Colonic mucosa (tissue), 4 donors: ENCODE measurements at places on chromosomes 12 and 14.

DNA sequence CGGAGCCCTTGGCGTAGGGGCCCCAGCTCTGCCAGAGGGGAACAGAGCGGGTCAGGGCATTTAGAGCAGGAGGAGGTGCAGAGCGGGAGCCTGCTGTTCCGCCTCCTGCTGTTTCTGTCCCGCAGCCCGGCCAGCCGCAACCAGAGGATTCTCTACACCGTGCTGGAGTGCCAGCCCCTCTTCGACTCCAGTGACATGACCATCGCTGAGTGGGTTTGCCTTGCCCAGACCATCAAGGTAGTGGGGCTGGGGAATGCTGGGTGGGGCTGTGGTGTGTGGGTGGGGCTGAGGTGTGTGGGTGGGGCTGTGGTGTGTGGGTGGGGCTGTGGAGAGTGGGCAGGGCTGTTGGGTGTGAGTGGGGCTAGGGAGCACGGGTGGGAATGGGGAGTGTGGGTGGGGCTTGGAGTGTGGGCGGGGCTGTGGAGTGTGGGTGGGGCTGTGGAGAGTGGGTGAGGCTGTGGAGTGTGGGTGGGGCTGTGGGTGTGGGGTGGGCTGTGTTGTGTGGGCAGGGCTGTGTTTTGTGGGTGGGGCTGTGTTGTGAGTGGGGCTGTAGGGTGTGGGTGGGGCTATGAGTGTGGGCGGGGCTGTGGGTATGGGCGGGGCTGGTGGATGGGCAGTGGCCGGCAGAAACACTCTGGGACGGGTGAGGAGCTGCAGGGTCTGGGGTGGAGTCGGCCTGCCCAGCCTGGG is 8.0 kb downstream of the ASPG start:
- DNase-seq, result no peak

DNA sequence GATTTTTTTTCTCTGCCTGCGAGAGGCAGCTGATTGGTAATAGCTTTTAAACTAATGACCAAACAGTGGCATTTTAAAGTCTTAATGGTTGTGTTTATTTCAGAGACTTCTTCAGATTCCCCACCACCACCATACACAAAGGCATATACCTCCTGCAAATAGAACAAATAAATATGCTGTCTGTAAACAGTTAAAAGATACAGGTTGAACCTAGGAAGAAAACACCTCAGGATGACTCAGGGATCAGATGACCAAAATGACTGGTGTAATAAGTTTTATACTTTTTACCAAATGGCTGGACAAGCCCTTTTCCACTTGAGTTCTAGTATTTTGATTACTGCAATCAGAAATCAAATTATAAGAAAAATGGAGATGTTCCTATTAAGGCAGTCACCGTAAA is 364.1 kb downstream of the PAWR start:
- DNase-seq, result no peak

DNA sequence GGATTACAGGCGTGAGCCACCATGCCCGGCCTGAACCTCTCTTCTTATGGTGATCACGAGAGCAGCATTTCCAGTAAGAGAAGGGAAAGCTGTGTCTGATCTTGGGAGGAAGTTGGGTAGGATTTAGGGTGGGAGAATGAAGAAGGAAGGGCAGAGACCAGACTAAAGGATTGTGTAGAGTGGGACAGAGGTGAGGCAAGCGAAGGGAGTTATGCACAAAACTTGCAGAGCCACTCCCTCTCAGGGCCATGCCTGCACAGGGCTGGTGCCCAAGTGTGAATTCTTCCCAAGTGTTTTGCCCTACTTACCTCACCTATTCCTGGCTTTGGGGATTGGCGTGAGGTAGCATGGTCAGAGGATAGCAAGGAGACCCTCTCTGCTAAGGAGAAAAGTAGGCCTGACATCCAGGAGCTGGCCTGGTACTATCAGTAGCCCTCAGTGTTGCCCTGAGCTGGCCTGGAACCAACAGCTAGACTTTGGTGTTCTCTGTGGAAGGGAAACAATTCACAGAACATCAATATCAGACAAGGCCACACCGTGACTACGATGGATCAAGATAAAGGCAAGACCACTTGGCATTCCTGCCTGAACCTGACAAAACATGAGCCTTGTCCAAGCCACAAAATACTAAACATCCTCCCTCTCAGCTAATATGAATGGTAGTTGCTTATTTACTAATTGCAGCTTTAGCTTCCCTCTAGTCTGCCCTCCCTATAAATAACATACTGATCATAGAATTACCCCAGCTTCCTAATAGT is 201.0 kb upstream of the AMIGO2 start:
- DNase-seq, result no peak

DNA sequence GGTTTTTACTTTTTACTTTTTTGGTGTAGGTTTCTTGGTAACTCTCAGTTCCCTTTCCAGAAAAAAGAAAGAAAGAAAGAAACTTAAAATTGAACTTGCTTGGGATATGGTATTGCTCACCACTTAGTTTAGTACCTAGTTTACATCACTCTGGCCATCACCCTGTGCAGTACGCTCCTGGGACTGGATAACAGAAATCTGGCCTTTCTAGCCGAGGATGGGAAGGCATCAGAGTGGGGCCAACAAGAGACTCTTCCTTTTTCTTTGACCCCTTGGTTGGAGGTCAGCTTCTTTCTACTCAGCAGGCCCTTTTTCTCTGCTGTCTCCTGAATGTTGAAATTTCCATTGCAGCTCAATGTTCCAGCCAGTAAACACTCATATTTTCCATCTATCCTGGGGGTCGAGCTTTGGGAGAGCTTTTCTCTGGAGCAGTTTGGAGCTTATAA is 156.6 kb downstream of the TGFB3 start:
- no peak for DNase-seq

DNA sequence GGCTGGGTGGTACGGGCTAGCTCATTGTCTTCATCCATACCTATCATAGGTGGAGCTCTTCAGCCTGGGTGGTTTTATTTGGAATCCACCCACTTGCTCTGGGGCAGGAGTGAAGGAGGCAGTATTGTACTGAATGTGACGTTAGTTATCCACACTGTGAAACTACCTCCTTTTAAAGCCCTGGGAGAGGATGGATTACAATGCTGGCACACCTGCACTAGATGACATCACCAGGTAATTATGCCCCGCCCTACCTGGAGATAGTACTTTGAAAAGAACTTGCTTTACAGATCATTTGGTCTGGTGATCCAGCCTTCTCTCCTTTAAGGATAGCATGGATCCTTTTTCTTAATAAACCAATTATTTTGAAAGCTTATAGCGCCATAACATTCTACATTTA is 78.0 kb downstream of the B4GALNT3 start:
- peak; percentile 91 for DNase-seq

GRCh38 chr14:55302367-55303124 is 31.3 kb downstream of the FBXO34 start:
- no peak for DNase-seq

GRCh38 chr12:116609319-116610114 is 50.3 kb downstream of the MAP1LC3B2 start:
- peak; percentile 39 for DNase-seq

GRCh38 chr12:68665016-68665569 is 21.7 kb upstream of the NUP107 start:
- no peak for DNase-seq

- DNase-seq, result no peak
Measured at GRCh38 chr12:66033151-66033550, 97.4 kb downstream of the LLPH start.

DNA sequence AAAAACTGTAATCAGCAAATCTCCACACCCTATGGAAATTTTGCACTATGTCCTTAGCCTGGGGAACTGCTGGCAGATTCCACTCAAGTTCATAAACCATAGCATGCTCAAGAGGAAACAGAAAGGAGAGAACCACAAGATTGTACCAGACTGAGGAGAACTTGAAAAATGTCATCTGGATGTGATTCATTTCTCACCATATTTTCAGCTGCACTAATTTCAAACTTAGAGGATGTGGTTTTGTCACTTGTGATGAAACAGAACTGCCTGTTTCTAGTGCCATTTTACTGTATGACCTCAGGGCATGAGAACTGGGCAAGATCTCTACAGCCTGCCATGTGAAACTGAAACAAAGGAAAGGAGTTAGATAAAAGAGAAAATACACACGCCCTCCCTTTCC is 1493.1 kb upstream of the FLRT2 start:
- DNase-seq, result no peak

GRCh38 chr12:103755425-103755824 is 85.6 kb downstream of the NT5DC3 start:
- DNase-seq, result no peak

- DNase-seq, result no peak
Measured at GRCh38 chr12:24414480-24414879, 465.0 kb upstream of the SOX5 start.

DNA sequence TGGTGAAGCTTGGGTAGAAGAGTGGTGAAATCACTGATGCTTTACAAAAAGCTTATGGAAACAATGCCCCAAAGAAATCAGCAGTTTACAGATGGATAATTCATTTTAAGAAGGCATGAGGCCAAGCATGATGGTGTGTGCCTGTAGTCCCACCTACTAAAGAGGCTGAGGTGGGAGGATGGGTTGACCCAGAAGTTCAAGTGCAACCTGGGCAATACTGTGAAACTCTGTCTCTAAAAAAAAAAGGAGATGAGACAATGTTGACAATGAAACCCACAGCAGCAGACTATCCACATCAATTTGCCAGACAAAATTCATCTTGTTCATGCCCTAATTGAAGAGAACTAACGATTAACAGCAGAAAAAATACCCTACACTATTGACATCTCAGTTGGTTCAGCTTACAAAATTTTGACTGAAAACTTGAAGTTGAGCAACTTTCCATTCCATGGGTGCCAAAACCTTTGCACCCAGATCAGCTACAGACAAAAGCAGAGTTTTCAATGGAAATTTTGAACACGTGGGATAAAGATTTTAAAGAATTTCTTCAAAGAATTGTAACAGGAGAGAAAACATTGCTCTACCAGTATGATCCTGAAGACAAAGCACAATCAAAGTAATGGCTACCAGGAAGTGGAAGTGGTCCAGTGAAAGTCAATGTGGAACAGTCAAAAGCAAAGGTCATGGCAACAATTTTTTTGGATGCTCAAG is 26.7 kb downstream of the BTG1 start:
- DNase-seq, result no peak

- no peak for DNase-seq
Measured at GRCh38 chr12:77328326-77328725, 263.0 kb upstream of the E2F7 start.

DNA sequence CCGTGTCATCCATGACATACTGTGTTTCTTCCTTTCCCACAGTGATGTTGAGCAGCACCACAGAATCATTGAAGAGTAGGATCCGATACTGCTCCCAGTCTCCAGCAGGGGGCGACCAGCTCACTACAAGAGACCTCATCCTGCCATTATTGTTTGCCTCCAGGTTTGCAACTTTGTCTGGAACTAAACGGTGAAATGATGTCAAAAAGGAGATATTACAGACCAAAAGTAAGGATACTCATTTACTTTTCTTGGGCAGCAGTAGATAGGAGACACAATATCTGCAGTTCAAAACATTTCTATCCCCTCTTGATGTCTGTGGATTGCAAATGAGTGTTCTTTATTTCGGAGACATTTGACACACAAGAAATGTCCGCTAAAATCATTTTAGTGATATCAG is 47.2 kb downstream of the PTPRB start:
- peak; percentile 76 for DNase-seq

- DNase-seq, result no peak
Measured at GRCh38 chr12:93100610-93101009, 171.5 kb upstream of the EEA1 start.

DNA sequence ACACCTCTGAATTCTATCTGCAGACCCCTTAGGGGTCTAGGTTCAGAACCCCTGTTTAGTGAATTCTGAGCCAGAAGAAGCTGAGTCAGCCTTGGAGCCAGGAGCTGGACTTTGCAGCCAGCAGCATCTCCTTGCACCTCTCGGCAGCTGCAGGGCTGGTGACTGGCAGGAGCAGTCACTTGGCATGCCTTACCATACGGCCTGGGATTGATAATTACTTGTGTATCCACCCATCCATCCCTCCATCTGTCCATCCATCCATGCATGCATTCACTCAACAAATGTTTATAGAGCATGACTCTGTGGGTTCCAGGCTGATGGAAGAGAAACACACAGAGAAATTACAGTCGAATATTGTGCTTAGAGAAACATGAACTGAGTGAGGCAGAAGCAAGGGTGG is 67.5 kb upstream of the PRIMA1 start:
- DNase-seq, result no peak
